ENCODE measurements at places on chromosomes 1 and 21.

DNA sequence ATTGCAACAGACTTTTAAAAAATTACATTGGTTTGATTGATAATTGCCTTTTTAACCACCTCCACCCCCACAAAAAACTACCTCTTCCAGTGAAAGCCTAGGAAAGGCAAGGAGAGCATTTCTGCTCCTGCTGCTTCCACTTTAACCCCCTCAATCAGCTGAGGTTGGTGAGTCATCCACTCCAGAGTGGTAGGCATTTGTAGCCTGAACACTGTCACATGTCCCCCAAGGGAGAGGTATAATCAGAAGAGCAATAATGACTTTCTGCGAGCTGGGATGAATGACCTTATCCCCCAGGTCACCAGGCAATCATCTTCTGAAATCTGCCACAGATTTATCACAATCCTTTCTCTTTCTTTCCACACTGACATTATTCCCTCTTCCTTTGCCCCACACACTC lies 126.6 kb upstream of the CAMK1G start:
- DNase-seq, result no peak

DNA sequence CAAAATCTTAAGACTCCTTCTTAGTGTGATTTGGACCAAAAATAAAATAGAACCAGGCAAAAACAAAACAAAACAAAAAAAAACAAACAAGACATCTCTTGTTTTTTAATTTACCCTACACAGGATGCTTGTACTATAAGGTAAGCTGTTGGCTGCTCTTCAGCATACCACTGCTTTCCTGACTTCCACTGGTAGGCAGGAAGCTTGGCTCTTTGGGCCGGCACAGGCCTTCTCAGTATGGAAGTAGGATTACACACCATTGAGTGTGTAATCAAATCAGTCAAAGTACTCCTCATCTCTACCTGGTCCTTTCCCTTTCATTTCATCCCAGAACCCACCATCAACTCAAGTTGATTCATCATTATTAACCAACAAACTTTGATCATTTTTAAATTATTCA lies 61.9 kb upstream of the RGS1 start:
- no peak for DNase-seq

GRCh38 chr1:31428436-31429221 lies 15.6 kb downstream of the SERINC2 start:
- DNase-seq, result no peak

DNA sequence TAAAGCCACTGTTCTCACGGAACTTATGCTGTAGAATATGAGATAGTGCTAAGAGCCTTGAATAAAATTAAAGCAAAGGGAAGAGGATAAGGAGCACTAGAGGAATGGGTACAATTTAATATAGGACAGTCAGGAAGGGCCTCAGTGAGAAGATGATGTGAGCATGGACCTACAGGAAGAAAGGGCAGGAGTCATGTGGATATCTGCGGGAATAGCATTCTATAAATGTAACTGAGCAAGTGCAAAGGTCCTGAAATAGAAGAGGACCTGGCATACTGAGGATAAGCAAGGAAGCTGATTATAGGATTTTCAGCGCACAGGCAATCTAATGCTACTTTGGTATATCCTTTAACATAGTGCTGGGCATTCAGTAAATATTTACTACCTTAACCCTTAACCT lies 12.6 kb upstream of the BCAS2 start:
- no peak for DNase-seq

- DNase-seq, result peak; percentile 72
These were observed 2.7 kb downstream of the MOB3C start for GRCh38 chr1:46613661-46614603.

DNA sequence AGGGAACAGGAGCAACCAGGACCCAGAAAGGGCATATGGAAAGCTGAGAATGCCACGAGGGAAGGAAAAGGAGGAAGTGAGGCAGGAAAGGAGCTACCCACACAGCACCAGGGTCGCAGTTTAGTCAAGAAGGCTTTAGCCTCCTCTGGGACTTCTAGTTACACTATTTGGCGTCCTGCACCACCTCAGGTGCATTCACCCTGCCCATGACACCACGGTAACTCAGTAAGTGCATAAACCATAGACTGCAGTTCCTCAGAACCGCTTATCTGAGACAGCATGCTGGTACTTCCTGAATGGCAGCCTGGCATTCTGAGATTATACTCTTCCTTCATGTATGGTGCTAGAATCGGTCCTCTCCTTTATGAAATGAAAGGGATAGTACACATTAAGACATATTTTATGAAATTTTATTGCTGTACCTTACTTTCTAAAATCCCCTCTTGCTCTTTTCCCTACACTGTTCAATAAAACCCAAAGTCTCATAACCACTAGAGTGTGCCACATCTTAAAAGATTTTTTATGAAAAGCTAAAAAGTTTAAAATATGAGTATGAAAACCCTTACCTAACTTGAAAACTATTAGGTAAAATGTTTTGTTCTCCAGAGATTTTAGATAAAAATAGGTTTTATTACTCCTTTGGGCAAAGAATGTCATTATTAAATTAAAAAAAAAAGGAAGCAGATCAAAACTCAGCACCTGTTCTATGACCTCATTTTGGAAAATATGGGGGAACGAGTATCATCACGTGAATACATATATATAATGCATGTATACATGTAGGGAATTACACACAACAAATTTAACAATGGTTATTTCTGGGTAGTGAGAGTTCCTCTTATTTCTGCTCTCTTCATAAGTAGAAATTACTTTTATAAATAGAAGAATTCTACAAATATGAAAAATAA lies 67.3 kb downstream of the VAV3 start:
- DNase-seq, result no peak

DNA sequence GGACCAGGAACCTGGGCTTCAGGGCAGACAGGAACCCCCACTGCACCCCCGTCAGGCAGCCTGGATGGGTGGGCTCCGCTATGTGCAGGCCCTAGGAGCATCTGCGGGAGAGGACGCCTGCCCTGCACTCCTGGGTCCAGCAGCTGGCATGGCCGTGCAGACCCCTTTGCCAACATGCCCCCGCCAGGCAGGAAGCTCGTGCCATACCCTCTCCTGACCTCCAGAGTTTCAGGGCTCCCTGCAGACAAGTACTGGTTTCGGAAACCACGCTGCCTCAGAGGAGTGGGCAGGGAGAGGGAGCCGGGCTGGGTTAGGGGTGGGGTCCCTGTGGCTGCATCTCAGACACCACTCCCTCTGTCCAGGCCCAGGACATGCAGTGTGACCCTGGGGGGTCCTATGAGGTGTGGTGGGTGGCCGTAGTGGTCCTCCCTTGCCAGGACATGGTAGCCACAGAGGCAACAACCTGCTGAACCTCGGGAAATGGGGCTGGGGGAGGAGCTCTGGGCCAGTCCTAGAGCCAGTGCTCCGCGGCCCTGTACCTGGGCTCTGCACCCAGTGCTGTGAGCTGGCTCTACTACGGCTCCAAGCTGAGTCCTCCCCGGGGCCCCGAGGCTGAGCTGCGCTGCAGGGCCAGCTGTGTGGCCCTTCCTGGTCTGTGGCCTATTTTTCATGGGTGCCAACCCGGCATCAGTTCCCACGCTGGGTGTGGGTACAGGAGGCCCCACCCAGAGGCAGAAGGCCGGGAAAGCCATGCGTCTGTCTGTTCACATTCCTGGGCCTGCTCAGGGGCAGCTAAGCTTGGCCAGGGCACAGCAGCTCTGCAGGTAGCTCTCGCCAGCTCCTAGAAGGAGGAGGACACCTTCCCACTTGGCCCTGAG lies 1.4 kb downstream of the PLEKHN1 start:
- DNase-seq, result peak; percentile 50

- DNase-seq, result no peak
These were observed 169.3 kb upstream of the ZP4 start for GRCh38 chr1:238060061-238060460.

GRCh38 chr1:91054780-91055481 lies 33.1 kb upstream of the ZNF644 start:
- DNase-seq, result no peak

GRCh38 chr1:119962296-119962968 lies 66.1 kb upstream of the ADAM30 start:
- DNase-seq, result no peak

DNA sequence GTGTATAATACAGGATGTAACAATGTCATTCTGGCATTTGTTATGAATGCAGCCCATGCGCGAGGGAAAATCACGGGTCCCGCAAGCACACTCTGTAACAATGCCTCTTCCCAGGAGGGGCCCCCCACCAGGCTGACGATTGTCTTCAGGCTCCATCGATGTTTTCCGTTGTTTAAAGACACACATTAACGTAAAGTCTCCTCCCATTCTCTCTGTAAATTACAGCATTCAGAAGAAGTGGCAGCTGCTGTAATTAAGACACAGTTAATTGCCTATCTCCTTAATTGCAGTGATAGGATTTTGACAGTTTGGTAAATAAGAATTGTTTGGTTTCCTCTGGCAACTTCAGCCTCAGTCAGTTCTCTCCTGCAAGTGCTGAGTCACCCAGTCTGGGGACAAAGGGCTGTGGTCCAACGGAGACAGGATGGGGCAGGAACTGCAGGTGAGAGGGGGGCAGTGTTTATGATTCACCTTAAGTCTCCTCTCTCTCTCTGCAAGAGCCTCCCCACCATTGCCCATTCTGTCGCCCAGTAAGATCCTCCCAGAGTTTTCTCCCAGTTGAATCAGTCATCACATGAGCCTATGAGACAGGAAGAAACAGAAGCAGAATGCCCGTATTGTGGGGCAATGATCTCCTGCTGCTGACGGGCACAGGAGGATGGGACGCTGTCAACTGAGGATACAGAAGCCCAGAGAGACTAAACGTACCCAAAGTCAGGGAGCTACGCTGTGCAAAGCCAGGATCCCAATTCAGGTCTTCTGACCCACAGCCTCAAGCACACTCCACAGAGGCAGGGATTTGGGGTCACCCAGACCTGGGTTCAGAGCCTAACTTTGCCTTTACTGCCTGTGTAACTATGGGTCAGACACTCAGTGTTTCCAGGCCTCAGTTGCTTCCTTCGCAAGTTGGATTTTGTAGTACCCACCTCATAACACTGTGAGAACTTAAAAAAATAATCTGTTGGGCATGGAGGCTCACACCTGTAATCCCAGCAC lies 110.0 kb downstream of the ADSS2 start:
- DNase-seq, result peak; percentile 94
